GM12865 (cell line): ENCODE measurements at places on chromosomes 2 and 18.

DNA sequence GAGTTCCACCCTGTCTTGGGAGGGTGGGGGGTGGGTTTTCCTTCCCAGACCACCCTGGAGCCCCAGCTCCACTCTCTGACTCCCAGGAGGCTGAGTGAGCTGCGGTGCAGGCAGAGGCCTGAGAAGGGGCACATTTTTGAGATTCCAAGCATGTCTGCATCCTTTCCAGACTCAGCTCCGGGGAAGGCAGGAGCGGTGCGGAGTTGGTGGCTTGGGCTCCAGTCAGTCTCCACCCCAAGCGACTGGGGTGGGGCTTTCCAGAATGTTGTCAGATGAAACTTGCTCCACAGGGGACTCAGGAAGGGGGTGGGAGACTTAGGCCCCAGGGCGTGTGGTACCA lies 44.2 kb upstream of the HS6ST1 start:
- DNase-seq: no peak

GRCh38 chr18:63253014-63253413 lies 66.6 kb downstream of the BCL2 start:
- no peak for DNase-seq

GRCh38 chr2:65227020-65227455 lies 593 bp upstream of the ACTR2 start:
- DNase-seq: peak; percentile 53

- peak; percentile 56 for DNase-seq
Measured at GRCh38 chr2:111035830-111036441, 84.8 kb upstream of the BCL2L11 start.

- DNase-seq: peak; percentile 25
Measured at GRCh38 chr2:229431327-229431954, 160.4 kb upstream of the PID1 start.
